ENCODE measurements at places on chromosomes 3 and 15. TPM values are rescaled to one million over a fixed set of nuclear protein-coding genes. Genes with fewer than 3 reads are reported as not detected.

GRCh38 chr15:65939901-65940617 lies 70.8 kb downstream of the RAB11A start:
- no peaks in the 10 kb centered on the region for H3K36me3 ChIP-seq
- H3K4me3 ChIP-seq, result no peak overlapping the region
- no peaks in the 10 kb centered on the region for H3K27me3 ChIP-seq
- peak overlapping the region; percentile 68 for H3K27ac ChIP-seq
- peaks cover 16% of the 10 kb centered on the region for H3K4me1 ChIP-seq

DNA sequence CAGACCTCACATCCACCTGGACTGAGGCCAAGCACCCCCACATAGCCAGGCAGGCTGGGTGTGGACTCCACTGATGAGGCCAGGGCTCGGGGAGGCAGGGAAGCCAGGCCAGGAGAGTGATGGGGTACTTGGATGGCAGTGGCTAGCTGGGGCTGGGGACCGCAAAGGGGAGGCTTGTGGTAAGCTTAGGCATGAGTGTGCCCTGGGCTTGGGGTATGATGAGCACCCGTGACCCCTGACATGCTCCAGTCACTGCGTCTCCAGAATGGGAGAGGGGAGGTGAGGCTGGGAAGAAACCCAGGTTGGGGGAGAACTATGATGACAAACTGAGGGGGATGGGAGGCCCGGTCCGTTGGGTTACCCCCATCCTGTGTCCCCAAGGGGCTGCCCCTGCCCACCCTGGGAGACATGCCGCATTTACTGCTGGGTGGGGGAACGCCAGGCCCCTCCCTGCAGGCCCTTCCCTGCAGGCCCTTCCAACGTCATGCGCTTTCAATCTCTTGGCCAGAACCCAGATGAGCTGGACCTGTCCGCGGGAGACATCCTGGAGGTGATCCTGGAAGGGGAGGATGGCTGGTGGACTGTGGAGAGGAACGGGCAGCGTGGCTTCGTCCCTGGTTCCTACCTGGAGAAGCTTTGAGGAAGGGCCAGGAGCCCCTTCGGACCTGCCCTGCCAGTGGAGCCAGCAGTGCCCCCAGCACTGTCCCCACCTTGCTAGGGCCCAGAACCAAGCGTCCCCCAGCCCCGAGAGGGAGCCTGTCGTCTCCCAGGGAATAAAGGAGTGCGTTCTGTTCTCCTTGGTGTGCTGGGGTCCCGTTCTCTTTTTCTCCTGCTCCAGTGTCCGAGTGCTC lies 34.1 kb downstream of the TSPAN3 start:
- peak; percentile 24 for DNase-seq
- no peaks in the 10 kb centered on the region for H3K27me3 ChIP-seq
- no peak overlapping the region for H3K4me3 ChIP-seq
- no peak overlapping the region for H3K27ac ChIP-seq
- peaks cover 26% of the 10 kb centered on the region for H3K4me1 ChIP-seq
- peaks cover 49% of the 10 kb centered on the region for H3K36me3 ChIP-seq

RTP3 gene
- not detected for total RNA-seq

GRCh38 chr3:129121792-129122411 lies at the start of gene RAB43:
Gene RAB43, minus strand, starts transcription at chr3:129121804. Its CDS starts 315 bp downstream, at chr3:129121489.
- peaks cover 54% of the 10 kb centered on the region for H3K4me1 ChIP-seq
- no peaks in the 10 kb centered on the region for H3K27me3 ChIP-seq
- H3K36me3 ChIP-seq, result peaks cover 4% of the 10 kb centered on the region
- peak within 1 kb of the TSS; percentile 96 for H3K27ac ChIP-seq
- peak; percentile 97 for DNase-seq
- H3K4me3 ChIP-seq, result peak within 1 kb of the TSS; percentile 84

DNA sequence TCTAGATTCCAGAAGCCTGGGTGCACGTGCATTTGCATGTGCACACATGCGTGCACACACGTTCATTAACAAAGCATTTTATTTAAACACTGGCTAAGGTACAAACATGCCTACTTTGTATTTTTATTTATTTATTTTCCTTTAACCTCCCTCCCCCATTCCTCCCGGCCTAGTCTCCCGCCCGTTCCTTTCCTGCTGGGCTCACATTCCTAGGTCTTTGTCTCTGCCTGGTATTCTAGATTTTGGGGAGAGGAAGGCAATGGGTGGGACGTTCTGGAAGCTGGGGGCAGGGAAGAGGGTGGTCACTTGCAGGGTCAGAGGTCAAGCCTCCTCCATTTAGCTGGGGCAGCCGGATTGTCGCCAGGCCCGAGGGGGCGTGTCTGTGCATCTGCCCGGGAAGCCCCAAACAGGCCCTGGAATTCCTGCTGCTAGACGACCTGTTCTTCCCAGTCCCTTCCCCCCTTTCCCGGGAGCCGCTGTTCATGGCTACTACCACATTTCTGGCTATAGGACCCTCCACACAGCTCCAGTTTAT lies 51.8 kb downstream of the TRIM71 start:
- peaks cover 16% of the 10 kb centered on the region for H3K4me1 ChIP-seq
- H3K27ac ChIP-seq, result no peak overlapping the region
- no peak overlapping the region for H3K4me3 ChIP-seq
- H3K27me3 ChIP-seq, result no peaks in the 10 kb centered on the region
- no peak for DNase-seq

TGM4 gene
- total RNA-seq, result not detected

- no peaks in the 10 kb centered on the region for H3K36me3 ChIP-seq
- peaks cover 5% of the 10 kb centered on the region for H3K4me1 ChIP-seq
- DNase-seq, result no peak
- no peak overlapping the region for H3K4me3 ChIP-seq
- H3K27ac ChIP-seq, result no peak overlapping the region
These were observed 3.9 kb upstream of the FGF12 start for GRCh38 chr3:192731233-192731632.

DNA sequence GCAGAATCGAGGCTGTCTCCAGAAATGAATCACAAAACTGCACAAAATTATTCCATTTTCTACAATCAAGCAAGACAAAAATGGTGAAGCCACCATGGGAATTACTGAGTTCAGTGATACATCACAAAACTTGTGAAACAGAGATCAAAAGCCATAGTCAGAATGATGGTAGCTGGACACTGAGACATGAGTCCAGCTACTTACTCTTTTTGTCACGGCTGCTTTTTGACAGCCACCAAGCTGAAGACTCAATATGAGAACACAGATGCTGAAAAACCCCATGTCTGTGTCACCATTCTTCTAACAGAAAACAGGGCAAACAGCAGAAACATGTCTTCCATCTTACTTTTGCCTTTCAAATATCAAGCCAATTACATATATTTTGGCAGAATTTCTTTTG lies 237.6 kb downstream of the LPP start:
- no peak overlapping the region for H3K4me3 ChIP-seq
- DNase-seq, result no peak
- no peaks in the 10 kb centered on the region for H3K36me3 ChIP-seq

CLDN18 gene
- total RNA-seq, result 931 TPM

GRCh38 chr3:56321383-56321782 lies 146.9 kb downstream of the ERC2 start:
- H3K4me3 ChIP-seq, result no peak overlapping the region
- H3K4me1 ChIP-seq, result no peaks in the 10 kb centered on the region
- no peak for DNase-seq
- no peaks in the 10 kb centered on the region for H3K27me3 ChIP-seq
- no peaks in the 10 kb centered on the region for H3K36me3 ChIP-seq
- no peak overlapping the region for H3K27ac ChIP-seq

- H3K4me1 ChIP-seq, result peaks cover 6% of the 10 kb centered on the region
- DNase-seq, result no peak
- no peak overlapping the region for H3K4me3 ChIP-seq
- H3K36me3 ChIP-seq, result peaks cover 34% of the 10 kb centered on the region
These were observed 27.9 kb downstream of the EHD4 start for GRCh38 chr15:41944313-41944940.

DNA sequence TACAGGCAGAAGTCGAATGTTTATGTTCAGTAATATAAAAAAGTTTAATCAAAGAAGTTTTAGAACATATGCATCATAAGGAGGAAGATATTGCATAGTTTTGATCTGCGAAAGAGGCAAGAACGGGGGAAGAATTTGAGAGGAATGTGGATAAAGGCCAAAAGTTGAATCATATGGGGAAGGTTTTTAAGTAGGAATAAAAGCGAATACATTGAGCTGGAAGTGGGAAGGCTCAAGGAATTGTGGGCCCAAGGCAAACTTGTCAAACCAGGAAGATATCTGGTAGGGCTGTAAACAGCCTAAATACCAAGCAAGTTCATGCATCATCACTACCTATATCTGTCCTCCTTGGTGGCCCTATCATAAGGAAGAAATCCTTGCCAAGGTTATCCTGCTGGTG lies 186.9 kb downstream of the MAGI1 start:
- no peaks in the 10 kb centered on the region for H3K27me3 ChIP-seq
- peak; percentile 52 for DNase-seq
- H3K4me1 ChIP-seq, result peaks cover 19% of the 10 kb centered on the region
- H3K36me3 ChIP-seq, result no peaks in the 10 kb centered on the region
- H3K27ac ChIP-seq, result no peak overlapping the region

GRCh38 chr15:33188641-33189257 lies 5.8 kb downstream of the FMN1 start:
- DNase-seq, result no peak
- H3K27ac ChIP-seq, result no peak overlapping the region
- H3K4me3 ChIP-seq, result no peak overlapping the region
- H3K27me3 ChIP-seq, result no peaks in the 10 kb centered on the region

DNA sequence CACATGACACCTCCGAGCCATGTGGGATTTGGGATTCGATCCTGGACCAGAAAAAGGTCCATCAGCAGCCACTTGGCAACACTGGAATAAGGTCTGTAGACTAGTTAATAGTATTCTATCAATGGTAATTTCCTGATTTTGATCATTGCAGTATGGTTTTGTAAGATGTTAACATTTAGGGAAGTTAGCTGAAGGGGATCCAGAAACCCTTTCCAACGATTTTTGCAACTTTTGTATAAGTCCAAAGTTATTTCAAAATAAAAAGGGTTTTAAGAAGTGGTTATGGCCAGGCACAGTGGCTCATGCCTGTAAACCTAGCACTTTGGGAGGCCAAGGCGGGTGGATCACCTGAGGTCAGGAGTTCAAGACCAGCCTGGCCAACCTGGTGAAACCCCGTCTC lies 10.2 kb downstream of the BDH1 start:
- H3K36me3 ChIP-seq, result peaks cover 4% of the 10 kb centered on the region
- H3K4me1 ChIP-seq, result peaks cover 15% of the 10 kb centered on the region
- no peaks in the 10 kb centered on the region for H3K27me3 ChIP-seq
- no peak for DNase-seq
- no peak overlapping the region for H3K27ac ChIP-seq

TM6SF1 gene
- total RNA-seq, result 2.4 TPM

DNA sequence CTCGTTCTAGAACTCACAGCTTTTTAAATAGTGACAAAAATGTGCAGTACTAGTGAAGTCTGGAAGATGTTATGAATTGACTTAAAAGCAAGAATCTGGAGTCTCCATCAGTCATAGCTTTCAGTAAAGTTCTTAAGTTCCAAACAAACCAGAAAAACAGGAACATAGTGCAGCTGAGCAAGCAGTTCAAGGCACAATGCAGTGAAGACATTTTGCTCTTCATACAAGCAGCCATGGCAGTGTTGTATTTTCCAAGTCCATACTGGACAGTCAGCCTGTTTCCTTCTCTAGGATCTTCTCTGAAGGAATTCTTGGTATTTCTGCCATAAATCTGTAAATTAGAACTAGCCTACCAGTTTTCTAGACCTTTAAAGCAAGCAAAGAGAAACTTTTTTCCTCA lies 90.5 kb downstream of the LRRC28 start:
- H3K4me1 ChIP-seq, result peaks cover 7% of the 10 kb centered on the region
- DNase-seq, result no peak
- peaks cover 12% of the 10 kb centered on the region for H3K36me3 ChIP-seq
- H3K27me3 ChIP-seq, result no peaks in the 10 kb centered on the region
- no peak overlapping the region for H3K27ac ChIP-seq
- H3K4me3 ChIP-seq, result no peak overlapping the region

GRCh38 chr3:50448752-50449539 lies 54.5 kb downstream of the CACNA2D2 start:
- peaks cover 53% of the 10 kb centered on the region for H3K4me1 ChIP-seq
- no peak overlapping the region for H3K4me3 ChIP-seq
- H3K27ac ChIP-seq, result peak overlapping the region; percentile 90
- no peak for DNase-seq
- no peaks in the 10 kb centered on the region for H3K27me3 ChIP-seq

- no peak for DNase-seq
- H3K27ac ChIP-seq, result no peak overlapping the region
- H3K4me3 ChIP-seq, result no peak overlapping the region
- no peaks in the 10 kb centered on the region for H3K36me3 ChIP-seq
- no peaks in the 10 kb centered on the region for H3K27me3 ChIP-seq
These were observed 462.4 kb upstream of the THBS1 start for GRCh38 chr15:39118510-39118909.

UROC1 gene
- total RNA-seq, result not detected

CYP1A2 gene
- not detected for total RNA-seq

GRCh38 chr15:67085818-67086636 lies 20.6 kb downstream of the SMAD3 start:
- no peaks in the 10 kb centered on the region for H3K27me3 ChIP-seq
- H3K4me3 ChIP-seq, result no peak overlapping the region
- DNase-seq, result peak; percentile 56
- no peaks in the 10 kb centered on the region for H3K36me3 ChIP-seq
- H3K4me1 ChIP-seq, result peaks cover 100% of the 10 kb centered on the region
- H3K27ac ChIP-seq, result peak overlapping the region; percentile 48

SLC7A14 gene
- 0.43 TPM for total RNA-seq
